ENCODE measurements at places on chromosomes 16 and 17.

DNA sequence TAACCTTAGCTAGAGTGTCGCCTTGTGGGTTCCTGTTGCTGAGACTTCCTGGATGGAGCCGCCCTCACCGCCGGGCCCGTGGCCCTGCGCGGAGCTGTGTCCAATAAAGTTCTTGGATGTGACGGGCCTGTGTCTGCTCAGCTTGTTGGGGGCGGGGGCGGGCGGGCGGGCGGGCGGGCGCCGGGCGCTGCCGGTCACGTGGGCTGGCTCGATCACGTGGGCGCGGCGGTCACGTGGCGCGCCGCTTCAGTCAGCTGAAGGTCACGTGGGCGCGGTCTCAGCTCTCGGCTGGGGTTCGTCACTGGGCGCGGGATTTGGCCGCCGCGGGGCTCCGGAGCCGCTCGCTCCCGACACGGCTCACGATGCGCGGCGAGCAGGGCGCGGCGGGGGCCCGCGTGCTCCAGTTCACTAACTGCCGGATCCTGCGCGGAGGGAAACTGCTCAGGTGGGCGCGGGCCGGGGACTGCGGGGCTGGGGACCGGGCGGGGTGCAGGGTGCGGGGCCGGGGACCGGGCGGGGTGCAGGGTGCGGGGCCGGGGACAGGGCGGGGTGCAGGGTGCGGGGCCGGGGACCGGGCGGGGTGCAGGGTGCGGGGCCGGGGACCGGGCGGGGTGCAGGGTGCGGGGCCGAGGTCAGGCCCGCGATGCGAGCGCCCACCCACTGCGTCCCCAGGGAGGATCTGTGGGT lies at the start of gene AMDHD2:
Gene AMDHD2 (plus strand): TSS at position 275 of the 687 bp plus-strand sequence. CDS start 88 bp downstream, at position 363.
- DNase-seq: peak; percentile 97

DNA sequence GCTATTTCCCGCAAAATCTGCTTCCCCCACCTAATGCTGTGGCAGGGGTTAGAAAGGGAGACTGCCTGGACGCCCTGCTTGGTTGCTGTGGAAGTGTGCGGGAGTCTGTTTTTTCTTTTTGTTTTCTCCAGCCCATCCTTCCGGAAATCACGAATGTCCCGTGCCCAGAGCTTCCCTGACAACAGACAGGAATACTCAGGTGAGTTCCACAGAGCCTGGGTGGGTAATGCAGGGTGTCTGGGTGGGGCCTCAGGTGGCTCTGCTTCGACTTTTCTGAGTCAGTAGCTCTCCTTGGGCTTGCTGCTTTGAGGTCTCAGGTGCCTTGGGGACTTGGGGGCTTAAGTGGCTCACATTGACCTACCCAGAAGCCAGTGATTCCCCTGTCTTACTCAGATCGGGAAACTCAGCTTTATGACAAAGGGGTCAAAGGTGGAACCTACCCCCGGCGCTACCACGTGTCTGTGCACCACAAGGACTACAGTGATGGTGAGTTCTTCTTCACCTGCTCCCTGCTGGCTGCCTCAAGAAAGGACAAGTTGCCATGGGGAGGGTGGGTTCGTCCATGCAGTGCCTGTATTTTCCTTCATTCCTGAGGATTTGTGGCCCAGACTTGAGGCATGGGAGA lies 11.4 kb downstream of the LIMD2 start:
- DNase-seq: no peak

GRCh38 chr17:67911059-67911782 lies 85.0 kb downstream of the C17orf58 start:
- DNase-seq: no peak

DNA sequence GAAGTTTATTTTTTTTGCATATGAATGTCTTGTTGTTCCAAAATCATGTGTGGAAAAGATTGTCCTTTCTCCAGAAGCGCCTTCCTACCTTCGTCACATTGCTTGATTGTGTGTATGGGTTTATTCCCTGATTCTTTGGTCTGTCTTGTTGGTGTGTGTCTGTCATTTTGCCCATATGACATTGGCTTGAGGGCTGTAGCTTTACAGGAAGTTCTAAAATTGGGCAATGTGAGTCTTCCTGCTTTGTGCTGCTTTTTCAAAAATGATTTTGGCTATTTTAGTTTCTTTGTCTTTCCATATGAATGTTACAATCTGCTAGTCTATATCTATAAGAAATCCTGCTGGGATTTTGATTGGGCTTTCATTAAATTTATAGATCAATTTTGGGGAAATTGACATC lies 217.2 kb downstream of the SNX29 start:
- no peak for DNase-seq

GRCh38 chr17:70110443-70110880 lies 35.4 kb downstream of the KCNJ16 start:
- DNase-seq: no peak

- DNase-seq: no peak
These were observed 82.5 kb downstream of the NXN start for GRCh38 chr17:896953-897661.

DNA sequence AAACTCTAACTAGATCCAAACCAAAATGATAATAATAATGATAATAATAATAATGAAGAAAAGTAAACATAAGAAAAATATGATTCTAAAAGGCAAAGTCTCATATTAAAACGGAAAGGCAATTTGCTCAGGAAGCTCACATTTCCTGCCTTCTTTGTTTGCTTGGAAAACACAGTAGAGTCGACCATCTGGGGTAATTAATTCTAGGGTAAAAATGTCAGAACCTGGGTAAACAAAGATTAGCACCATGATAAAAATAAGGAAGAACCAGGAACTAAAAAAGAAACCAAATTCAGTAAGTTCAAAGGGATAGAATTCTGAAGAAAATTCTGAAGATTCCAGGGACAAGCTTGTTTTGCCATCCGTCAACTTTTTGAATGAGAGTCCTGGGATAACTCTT lies 16.2 kb downstream of the KRABD2 start:
- no peak for DNase-seq

DNA sequence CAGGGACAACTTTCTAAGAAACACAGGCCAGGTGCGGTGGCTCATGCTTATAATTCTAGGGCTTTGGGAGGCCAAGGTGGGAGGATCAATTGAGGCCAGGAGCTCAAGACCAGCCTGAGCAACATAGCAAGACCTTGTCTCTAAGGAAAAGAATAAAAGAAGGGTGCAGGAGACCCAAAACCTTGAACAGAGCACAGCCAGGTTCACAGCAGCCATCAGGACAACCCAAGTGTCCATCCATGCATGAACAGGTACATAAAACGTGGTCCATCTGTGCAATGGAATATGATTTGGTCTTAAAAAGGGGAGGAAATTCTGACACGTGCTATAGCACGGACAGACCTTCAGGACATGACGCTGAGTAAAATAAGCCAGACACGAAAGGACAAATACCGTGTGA lies 91.0 kb downstream of the PGS1 start:
- DNase-seq: no peak

DNA sequence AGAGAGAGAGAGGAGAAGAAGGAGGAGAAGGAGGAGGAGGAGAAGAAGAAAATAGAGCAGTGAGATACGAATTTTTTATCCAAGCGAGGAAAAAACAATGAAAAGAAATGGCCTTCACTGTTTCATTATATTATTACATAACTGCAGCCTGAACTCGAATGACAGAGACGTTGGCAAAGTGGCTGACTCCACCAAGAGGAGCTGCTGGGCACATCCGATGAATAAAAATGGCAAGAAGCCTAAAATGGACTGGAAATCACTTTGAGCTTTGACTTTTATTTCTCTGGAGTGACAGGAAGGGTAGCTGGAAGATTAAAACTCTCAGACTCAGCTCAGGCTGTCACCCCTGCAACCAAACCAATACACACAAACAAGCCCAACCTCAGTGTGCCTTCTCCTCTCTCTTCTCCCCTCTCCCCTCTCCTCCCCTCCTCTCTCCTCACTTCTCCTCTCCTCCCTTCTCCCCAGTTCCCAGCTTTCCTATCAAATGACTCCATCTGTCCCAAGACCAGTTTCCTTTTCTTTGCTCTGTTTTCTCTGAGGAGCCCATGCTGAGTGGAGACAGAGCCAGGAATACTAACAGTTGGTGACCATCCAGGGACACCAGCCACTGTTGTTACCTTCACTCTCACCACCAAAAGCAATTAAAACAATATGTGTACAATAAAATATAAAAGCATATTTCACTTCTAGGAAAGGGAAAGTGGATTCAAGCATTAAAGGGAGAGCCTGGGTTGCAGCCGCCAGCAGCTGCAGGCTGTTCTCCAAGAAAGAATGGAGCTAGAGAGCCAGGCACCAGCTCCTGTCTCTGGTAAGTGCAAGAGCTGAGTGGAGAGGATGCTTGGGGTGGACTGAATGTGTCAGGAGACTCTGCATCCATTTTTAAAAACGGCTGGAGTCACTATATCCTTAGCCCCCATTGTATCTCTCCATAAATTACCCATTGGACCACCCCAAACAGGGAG lies 51.2 kb downstream of the SOX9 start:
- DNase-seq: no peak

DNA sequence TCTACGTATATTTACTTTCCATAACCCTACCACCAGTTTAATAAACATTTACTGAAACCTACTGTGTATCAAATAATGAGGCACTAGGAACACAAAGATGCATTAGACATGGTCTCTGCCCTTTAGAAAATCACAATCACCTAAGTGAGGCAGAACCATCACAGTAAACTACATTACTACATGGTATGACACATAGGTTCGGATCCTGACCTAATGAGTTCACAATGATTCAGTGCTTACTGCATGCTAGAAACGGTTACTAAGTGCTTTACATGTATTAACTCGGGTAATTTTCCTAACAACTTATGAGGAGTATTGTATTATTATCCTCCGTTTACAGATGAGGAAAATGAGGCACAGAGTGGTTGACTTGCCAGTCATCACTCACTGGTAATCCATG lies 5.2 kb upstream of the SYNRG start:
- no peak for DNase-seq

- DNase-seq: no peak
These were observed 168.8 kb downstream of the AATF start for GRCh38 chr17:37117373-37118142.

DNA sequence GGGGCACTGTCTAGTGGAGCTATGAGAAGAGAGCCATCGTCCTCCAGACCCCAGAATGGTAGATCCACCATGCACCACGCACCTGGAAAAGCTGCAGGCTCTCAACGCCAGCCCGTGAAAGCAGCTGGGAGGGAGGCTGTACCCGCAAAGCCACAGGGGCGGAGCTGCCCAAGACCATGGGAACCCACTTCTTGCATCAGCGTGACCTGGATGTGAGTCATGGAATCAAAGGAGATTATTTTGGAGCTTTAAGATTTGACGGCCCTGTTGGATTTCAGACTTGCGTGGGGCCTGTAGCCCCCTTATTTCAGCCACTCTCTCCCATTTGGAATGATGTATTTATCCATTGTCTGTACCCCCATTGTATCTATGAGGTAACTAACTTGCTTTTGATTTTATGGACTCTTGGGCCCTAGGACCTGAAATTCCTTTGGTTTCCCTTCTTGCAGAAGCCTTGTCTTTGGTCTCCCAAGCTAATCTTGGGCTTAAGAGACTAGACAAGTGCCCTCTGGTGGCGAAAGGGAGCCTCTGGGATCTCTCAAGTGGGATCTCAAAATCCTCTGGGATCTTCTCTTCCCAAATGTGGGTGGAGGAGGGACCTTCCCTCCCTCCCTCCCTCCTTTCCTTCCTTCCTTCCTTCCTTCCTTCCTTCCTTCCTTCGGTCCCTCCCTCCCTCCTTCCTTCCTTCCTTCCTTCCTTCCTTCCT lies 58.2 kb upstream of the HAPSTR1 start:
- peak; percentile 84 for DNase-seq

GRCh38 chr17:4951486-4951885 lies 567 bp downstream of the ENO3 start:
- DNase-seq: no peak

GRCh38 chr16:3007957-3008689 lies 4.6 kb upstream of the CLDN9 start:
- no peak for DNase-seq

DNA sequence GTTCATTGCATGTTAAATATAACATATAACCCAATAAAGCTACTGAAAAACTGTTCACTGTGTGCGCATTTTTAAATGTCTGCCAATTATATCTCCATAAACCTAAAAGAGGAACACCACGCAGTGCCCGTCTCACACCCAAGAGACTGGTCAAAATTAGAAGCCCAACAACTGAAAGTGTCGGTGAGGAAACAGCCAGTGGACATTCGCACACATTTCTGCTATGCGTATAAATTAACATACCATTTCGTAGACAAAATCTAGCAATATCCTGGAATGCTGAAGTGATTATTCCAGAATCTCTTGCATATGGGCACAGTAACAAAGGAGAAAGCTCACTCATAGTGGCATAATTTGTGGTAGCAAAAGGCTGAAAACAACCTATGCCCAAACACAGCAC lies 55.9 kb downstream of the CPPED1 start:
- DNase-seq: no peak

DNA sequence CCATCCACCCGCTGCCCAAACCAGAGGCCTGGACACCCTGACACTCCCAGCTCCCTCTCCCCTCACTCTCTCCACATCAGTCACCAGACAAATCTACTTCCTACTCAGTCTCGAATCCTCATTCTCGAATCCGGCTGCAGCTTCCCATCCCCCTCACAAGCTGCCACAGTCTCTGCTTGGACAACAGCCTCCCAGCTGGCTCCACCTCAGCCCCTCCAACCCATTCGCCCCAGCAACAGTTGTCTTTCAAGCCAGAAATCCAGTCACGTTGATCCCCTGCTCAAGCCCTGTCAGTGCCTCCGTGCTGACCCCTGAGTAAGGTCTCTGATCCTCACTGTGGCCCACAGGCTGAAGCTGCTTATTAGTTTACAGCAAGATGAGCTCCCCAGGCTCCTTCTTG lies 44.2 kb upstream of the MTSS2 start:
- no peak for DNase-seq

GRCh38 chr16:76885776-76886537 lies 305.0 kb upstream of the MON1B start:
- DNase-seq: no peak

DNA sequence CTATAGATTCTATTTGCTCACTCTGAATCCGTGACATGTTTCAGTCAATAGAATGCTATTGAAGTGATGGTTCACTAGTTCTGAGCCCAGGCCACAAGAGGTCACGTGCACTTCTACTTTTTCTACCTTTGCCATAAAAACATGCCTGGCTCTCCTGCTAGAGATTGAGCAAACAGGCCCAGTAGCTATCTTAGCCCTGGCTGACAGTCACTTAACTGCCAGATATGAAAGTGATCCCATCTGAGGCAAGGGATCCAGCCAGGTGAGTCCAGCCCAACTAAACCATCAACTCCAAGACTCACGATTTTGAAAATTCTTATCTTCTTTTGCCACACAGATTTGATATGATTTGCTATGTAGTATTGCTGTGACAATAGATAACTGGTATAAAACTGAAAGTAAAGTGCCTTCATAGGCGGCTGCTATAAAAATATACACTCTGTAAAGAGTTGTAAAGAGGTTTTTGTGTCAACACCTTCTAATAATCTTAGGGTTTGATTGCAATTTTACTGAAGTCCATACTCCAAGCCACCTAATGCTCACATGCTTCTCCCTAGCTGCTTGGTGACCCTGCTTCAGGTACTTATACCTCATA lies 937.7 kb upstream of the SOX9 start:
- DNase-seq: no peak

- DNase-seq: no peak
These were observed 10.5 kb downstream of the CDK5RAP3 start for GRCh38 chr17:47981462-47981861.

- peak; percentile 60 for DNase-seq
These were observed 57.1 kb upstream of the WSB1 start for GRCh38 chr17:27236717-27237315.
